ENCODE measurements at places on chromosomes 5 and 9.

GRCh38 chr9:128168731-128169308 is 8.8 kb downstream of the BBLN start:
- no peak for DNase-seq

GRCh38 chr5:15326932-15327331 is 173.0 kb upstream of the FBXL7 start:
- DNase-seq: no peak

GRCh38 chr9:73743826-73744225 is 592.2 kb downstream of the ANXA1 start:
- DNase-seq: no peak

DNA sequence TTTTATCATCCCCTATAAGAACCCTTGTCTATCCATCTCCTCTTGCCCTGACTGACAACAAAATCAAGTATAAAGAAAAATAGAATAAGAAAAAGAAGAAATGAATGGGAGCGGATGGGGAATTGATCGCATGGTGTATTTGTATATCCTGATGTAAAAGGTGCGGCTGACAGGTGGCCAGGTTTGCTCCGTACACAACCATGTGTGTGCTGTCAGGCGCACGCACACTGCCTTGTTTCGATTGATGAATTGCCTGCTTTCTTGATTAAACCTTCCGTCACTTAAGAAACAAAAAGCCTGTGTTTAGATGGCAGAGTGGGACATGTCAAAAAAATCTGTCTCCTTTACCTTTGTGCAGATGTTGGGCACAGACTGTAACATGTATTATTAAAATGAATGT is 102.6 kb downstream of the MVB12B start:
- no peak for DNase-seq

DNA sequence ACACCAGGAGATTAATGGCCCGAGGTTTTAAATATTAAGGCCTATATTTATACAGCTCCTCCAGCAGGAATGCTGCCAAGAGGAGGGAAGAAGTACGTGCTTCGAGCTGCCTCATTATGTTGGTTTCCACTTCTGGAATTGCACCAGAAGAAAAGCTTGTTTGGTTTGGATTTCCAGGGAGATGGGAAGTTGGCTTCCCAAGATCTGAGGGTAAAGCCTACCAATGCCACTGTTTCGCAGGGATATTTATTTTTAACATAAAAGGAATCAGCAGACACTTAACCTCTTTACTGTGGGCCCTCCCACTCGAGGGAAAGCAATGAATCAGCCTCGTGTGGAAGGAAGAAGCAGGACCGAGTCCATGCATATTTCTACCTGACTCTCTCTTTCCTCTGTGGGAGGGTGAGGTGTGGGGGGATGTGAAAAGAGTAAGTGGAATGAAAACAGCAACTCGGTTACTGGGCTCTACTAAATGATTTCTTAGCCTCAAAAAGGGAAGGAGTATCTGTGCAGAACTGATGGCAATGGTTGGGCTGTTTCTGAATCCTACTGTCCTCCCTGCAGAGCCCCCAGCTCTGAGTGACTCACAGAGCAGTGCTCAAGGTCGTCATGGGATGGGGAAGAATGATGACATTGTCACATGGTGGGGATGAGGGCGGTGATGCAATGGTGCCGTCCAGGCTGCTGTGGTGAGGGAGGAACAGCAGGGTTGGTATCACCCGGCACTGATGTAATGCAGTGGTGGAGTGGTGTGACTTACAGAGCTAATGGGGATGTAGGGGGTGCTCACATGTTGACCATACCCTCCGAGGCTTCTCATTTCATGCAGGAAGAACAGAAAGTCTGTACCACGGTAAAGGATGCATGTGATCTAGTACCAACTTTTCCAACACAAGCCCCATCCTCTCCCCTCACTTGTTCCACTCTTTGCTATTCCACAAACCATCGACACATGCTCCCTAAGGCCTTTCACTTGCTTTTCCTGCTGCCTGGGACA is 215.0 kb upstream of the PANK3 start:
- DNase-seq: peak; percentile 71

DNA sequence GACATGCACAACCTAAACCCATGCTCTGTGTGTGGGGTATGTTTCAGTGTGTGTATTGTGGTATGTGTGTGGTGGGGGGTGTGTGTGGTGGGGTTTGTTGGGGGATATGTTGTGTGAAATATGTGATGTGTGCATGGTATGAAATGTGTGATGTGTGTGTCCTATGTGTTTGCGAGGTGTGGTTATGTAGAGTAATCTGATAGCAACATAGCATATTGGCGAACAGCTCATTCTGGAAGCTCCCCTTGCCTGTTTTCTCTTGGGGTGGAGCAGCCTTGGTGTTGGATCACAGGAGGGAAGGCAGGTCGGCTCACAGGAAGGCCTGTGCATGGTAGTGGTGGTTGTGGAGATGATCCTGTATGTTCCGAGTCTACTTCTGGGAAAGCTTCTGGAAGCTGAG is 35.4 kb upstream of the PHF2 start:
- DNase-seq: no peak

DNA sequence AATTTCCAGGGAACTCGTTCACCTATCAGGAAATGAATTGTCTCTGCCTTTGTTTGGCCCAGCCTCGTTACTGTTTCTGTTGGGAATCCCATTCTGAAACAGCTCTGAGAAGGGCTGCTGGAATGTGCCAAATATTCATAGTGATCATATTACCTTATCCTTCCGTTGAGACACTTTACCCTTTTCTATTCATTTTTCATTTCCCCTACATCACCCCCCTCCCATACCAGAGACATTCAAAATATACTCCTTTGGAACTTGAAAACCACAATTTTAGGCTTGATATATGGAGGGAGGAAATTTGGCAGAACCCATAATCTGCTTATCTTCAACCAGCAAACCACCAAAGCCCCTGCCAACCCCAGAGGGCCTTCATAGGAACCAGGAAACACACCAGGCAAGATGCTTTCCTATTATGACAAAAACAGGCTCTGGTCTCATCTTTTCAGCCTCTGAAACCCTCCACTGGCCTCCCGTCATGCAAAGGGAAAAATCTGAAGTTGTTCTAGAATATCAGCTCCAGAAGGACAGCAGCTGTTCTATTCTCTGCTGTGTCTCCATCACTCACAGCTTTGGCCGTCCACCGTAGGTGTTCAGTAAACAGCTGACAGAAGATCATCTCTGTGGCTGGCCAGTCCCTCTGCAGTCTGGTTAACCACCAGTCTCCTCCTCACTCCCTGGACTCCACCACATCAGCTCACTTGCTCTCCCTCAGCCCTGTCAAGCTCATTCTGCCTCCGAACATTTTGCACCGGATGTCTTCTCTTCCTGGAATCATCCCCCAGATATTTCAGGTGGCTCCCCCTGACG is 217.2 kb upstream of the WWC1 start:
- DNase-seq: no peak

DNA sequence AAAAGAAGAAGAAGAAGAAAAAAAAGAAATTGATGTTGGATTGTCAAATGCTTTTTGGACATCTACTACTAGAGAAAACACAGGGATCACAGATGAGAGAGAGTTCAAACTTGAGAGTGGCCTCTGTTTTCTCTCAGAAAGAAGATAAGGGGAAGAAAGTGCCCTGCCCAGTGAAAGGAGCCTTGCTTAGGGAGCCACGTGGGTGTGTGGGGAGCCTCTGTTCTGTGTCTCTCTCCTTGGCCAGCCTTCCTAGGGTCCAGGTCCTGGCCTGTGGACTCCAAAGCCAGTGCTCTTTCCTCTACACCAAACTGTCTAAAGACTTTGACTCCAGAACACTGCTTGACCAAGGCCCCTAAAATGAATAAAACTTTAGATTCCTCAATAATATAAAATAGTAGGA is 22.0 kb upstream of the COL15A1 start:
- no peak for DNase-seq

DNA sequence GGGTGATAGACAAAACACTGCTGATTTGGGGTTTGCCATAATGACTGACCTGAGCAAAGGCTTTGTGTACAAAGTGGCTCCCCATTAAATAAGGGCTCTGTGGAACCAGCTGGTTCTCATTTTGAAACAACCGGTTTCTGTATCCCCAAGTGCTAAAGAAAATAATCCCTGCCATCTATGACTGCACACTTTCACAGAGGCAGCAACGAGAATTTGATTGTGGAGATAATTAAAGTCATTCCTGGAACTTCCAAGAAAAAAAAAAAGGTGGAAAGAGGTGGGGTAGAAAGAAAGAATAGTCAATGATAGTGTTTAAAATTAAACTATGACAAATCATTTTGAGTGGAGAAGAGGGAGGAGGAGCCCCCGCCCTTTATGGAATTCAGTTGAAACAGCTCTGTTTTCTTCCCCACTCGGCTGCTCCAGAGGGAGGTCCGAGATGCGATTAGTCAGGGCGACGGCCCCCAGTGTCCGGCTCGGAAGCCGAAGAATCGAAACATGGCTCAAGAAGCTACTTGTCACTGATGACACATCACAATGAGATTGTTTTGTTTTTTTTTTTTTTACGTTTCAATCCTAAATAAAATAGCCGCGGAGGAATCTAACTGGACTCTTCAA is 38.4 kb downstream of the EBF1 start:
- peak; percentile 82 for DNase-seq

DNA sequence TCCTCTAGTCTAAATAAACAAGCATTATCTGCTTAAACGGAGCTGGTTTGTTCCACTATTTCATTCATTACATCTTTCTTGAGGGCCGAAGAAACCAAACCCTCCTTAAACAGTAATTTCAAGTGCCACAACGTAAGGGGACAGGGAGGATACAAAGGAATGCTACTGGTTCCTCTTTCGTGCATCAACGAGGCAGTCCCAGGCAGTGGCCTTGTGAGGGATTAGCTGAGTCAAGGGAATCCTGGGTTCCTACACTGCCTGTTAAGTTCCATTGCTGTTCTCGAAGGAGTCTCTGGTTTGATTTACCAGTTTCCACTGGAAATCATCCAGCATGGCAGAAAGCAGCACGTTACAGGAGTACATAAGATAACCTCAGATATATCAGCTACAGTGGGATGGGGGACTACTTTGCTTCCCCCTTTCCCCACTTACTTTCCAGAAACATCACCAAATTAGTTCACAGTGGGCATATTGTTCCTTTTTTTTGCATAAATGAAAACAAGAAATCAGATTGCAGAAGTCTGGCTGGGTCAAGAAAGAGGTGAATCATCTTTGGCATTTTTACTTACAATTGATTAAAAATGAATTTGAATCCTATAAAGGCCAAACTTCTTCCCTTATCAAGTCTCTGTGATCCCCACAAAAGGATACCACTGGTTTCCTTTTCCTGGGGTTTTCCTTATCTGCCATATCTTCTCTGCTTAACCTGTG is 2.5 kb upstream of the RANBP3L start:
- DNase-seq: no peak

- no peak for DNase-seq
Observed at GRCh38 chr5:82355496-82355895, 77.3 kb upstream of the RPS23 start.

GRCh38 chr5:5583023-5583765 is 160.7 kb downstream of the ICE1 start:
- no peak for DNase-seq

GRCh38 chr5:125496393-125496792 is 750.0 kb upstream of the ZNF608 start:
- DNase-seq: no peak

DNA sequence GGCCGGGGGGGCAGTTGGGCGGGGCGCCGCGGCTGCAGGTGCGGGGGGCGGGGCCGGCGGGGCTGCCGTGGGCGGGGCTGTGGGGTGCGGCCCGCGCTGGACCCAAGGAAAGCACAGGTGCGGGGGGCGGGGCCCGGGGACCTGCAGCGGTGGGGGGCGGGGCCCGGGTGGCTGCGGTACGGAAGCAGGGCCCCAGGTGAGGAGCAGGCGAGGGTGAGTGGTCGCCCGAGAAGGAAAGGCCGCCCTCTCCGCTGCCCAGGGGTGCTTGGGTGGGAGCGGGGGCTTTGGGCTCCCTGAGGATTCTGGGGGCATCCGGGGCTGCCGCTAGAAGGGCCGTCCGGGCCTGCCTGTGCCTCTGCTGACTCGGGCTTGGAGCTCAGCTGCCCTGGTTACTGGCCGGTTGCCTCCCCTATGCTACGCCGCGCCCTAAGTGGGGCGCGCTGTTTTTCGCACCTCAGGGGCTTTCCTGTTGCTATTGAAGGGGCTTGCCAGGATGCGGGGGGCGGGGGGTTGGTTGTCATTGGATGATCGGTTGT is 767 bp downstream of the RALGPS1 start:
- peak; percentile 77 for DNase-seq
